ENCODE measurements at places on chromosomes 4 and X.

- no peak for DNase-seq
Observed at GRCh38 chr4:3527914-3528876, 4.0 kb downstream of the LRPAP1 start.

GRCh38 chrX:150227321-150227860 lies 135.7 kb upstream of the MAMLD1 start:
- DNase-seq, result no peak

- DNase-seq, result peak; percentile 95
Observed at GRCh38 chr4:1167244-1167949, 5.0 kb downstream of the SPON2 start.

- DNase-seq, result no peak
Observed at GRCh38 chrX:136193771-136194170, 46.4 kb downstream of the FHL1 start.

- peak; percentile 17 for DNase-seq
Observed at GRCh38 chrX:155027509-155028066, 944 bp downstream of the FUNDC2 start.

DNA sequence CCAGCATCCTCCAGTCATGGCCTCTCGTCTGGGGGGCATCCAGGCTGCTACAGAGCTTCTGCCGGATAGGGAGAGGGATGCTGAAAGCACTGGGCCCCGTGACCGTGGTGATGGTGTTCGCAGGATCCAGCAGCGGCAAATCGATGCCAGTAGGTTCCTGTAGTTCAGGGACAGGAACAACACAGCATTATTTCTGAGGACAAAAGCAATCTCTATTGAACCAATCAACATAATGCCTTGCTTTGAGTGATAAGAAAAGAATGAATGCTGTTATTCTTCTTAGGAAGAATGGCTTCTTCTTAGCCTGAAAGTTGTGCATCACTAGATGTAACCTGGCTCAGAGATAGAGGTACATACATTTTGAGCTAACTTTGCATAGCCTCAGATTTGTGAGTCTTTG lies 378.6 kb downstream of the UNC5C start:
- DNase-seq, result no peak

GRCh38 chr4:52911684-52912294 lies 49.7 kb downstream of the RASL11B start:
- peak; percentile 91 for DNase-seq

DNA sequence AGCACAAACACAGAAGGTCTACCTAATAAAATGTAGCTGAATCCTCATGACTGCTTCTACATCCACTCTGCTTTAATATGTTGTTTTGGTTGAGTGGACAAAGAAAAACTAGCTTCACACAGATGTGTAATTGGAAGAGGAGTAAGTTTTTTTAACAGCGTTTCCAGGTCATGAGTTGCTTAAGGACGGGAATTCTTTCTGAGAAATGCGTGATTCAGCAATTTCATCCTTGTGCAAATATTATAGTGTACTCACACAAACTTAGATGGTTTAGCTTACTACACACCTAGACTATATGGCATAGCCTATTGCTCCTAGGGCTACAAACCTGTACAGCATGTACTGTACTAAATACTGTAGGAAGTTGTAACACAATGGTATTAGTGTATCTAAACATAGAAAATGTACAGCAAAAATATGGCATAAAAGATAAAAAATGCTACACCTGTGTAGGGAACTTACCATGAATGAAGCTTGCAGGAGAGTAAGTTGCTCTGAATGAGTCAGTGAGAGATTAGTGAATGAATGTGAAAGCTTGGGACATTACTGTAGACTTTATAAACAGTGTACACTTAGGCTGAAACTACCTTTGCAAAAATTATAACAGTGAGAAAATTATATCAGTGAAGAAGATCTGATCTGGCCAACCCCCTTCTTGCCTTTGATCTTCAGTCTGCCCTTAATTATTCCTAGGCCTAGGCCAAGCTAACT lies 70.8 kb upstream of the IL15 start:
- DNase-seq, result no peak

DNA sequence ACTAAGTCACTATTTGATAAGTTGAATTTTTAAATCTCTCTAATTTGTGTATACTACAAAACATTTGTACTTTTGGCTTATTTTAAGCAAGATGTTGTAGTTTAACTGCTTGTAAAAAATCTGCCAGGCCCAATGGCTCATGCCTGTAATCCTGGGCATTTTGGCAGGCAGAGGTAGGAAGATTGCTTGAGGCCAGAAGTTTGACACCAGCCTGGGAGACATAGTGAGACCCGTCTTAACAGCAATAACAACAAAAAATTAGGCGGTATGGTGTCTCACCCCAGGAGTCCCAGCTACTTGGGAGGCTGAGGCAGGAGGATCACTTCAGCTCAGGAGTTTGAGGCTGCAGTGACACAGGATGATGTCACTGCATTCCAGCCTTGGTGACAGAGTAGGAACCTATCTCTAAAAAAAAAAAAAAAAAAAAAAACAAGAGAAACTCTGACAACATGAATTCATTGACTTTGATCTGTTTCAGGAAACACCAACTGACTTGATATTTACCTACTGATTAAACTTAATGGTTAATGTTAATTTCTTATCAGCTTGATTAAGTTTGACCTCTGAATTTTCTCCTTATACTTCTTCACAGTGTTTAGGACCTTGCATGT lies 8.9 kb downstream of the FHIP1A start:
- DNase-seq, result no peak

GRCh38 chr4:150231107-150231770 lies 153.0 kb downstream of the DCLK2 start:
- no peak for DNase-seq

DNA sequence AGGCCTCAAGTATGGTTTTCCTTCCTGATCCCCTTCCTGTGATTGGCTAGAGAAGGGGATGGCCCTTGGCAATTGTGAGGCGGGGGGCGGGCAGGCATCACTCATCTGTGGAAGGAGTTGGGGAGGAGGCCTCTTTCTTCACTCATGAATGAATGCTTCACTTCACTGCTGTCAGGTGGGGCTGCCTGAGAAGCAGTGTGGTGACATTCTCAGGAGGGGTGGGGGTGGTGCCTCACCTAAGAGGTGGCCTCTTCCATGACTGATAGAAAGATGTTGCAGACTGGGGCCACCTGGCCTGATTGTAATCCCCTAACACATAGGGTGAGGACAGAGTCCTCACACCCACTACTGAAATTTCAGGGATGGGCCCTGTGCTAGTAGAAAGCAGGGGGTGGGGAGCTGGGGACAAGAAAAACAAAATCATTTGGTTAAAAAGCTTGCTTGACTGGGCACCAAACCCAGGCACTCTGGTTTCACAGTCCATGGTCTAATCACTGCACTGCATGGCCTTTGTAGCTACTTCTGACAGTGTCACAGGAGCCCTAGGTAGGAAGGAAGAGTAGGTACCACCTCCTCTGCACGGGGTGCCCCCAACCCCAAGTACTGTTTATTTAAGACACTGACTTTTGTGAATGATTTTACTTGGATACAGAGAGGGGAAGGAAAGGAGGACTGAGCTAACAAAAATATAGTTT lies 5.6 kb upstream of the HOPX start:
- DNase-seq, result no peak

- DNase-seq, result no peak
Observed at GRCh38 chr4:89275587-89275986, 32.0 kb downstream of the GPRIN3 start.

GRCh38 chr4:105306820-105307219 lies 160.1 kb downstream of the TET2 start:
- DNase-seq, result no peak

Data from lower leg skin (tissue), 4 donors.